ENCODE measurements at places on chromosomes 2 and 18.

DNA sequence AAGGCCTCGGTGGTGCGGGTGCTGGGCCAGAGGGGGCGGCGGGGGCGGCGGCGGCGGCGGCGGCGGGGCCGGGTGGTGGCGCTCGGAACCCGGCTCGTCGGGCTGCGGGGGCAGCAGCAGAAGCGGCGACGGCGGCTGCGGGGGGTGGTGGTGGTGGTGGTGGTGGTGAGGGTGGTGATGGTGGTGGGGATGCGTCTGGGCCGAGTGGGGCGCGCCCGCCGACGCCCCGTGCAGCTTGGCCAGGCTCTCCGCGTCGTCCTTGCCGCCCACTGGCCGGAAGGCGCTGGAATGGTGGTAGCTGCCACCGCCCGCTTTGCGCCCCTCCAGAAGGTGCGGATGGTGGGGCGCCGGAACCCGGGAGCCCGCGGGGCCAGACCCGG, 4.4 kb downstream of the SKOR2 start:
- no peak for DNase-seq

- no peak for DNase-seq
Observed at GRCh38 chr2:217970206-217970605, 32.6 kb downstream of the TNS1 start.

- DNase-seq = no peak
Observed at GRCh38 chr2:174395969-174396630, 570 bp downstream of the SCRN3 start.

DNA sequence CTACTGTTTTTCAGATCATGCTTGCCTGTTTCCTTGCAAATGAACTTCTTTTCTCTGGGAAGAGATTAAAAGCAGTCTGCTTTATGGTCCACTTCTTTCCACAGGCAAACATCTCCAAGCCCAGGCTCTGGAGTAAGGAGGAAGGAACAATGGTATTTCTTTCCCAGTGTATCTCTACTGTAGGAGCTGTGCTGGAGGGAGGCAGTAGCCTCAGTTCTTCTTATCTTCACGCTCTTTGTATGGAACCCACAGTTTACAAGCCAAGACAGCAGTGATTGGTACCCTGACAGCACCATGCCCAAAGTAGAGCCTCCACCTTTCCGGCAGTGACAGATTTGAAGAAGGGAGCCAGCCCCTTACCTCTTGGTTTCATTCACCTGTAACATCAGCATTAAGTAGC, 35.2 kb downstream of the SPOPL start:
- DNase-seq = no peak

GRCh38 chr2:218796691-218797090, 14.7 kb downstream of the CYP27A1 start:
- no peak for DNase-seq

DNA sequence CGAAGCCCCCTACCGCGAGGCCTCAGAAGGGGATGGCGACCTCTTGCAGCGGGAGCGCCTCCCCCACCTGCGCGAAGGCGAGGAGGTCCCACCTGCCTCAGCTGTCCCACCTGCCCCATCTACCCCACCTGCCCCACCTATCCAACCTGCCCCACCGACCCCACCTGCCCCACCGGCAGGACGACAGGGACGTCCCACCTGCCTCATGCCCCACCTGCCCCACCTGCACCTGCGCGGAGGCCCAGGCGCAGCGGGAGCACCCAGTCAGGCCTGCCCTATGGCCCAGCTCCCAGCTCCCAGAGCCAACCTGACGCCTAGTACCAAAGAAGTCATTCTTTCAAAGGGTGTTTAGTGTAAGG, 489.1 kb upstream of the SMIM21 start:
- no peak for DNase-seq
